Activated CD4-positive, alpha-beta T cell treated with anti-CD3 and anti-CD28 coated beads for 4 hours (primary cell): ENCODE measurements at places on chromosomes 6 and 20.

GRCh38 chr6:15129887-15130286 is 116.0 kb upstream of the JARID2 start:
- DNase-seq = no peak

GRCh38 chr6:134172706-134173365 is 120.4 kb upstream of the SLC2A12 start:
- DNase-seq = no peak

- DNase-seq = no peak
These were observed 215.8 kb downstream of the UTRN start for GRCh38 chr6:144500892-144501291.

DNA sequence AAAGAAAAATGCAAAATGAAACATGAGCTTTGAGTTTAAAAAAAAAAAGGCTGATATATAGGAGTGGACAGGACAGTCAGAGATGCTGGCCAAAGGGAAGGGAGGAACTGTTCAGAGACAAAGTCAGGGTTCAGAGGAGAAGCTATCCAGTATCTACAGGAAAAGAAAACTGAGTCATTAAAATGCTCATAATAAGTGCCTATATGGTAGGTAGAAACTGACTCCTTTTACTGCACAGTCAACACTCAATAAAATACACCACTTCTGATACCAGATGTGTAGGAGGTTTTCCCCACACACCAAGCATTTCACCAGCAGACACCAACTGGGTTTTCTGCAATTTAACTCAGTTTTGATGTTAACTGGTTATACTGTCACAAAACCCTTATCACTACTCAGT is 32.9 kb downstream of the FRK start:
- DNase-seq = no peak

DNA sequence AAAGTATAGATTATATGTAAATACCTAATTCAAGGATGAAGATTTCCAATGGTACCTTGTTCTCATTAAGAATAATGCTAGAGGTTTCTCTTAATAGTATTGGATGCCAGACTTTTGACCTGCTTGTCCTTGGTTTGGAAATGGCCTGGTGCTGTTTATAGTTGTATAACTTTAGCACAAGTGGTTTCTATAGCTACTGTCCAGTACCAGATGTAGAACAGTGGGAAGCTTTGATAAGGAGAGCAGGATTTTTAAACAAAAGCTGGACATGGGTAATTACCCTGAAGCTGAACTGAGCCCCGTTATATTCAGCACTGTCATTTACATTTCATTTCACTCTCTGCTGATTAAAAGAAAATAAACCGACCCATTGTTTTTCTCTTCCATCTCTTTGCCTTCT is 43.7 kb downstream of the TRMT11 start:
- DNase-seq = no peak
